HS-5 (cell line): ENCODE measurements at places on chromosomes 5 and 9.
A peak's percentile ranks its signal among the peaks of the same experiment; 100 is the strongest.

DNA sequence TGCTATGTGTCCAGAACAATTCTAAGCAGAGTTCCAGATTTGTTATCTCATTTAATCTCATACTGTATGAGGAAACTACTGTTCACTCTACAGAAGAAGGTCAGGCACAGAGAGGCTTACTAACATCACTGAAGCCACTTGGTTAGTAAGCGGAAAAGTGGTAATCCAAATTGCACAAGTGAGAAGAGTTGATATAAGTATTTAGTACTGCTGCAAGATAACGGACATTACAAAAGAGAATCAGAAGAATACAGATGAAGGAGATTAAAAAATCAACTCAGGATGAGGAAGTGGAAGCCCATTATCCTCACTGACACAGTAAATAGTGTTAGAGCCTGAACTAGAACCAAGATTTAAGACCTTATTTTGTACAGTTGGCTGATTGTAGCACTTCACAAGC, 22.3 kb upstream of the TLR4 start:
- no peak for DNase-seq

DNA sequence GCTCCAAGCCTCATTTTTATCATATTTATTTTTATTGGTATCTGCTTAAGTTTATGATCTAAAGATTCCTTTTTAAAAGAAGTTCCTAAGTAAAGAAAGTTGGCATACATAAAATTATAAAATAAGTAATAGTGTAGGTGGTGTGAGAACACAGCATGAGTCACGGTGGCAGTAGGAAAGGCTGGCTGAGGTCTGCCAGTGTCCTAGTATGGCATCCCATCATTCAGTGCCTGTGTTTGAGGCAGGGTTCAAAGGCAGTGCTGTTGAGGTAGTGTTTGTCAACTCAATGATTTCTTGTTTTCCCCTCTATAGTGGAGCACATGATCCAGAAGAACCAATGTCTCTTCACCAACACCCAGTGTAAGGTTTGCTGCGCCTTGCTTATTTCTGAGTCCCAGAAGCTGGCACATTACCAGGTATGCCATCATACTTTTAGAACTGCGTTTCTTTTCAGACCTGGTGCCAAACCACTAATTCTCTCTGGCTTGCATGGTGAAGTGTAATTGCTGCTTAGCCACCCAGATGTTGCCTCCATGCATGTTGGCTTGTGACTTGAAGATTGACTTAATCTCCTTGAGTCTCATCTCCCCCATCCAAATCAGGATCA, 18.4 kb downstream of the ZNF346 start:
- DNase-seq, result no peak

DNA sequence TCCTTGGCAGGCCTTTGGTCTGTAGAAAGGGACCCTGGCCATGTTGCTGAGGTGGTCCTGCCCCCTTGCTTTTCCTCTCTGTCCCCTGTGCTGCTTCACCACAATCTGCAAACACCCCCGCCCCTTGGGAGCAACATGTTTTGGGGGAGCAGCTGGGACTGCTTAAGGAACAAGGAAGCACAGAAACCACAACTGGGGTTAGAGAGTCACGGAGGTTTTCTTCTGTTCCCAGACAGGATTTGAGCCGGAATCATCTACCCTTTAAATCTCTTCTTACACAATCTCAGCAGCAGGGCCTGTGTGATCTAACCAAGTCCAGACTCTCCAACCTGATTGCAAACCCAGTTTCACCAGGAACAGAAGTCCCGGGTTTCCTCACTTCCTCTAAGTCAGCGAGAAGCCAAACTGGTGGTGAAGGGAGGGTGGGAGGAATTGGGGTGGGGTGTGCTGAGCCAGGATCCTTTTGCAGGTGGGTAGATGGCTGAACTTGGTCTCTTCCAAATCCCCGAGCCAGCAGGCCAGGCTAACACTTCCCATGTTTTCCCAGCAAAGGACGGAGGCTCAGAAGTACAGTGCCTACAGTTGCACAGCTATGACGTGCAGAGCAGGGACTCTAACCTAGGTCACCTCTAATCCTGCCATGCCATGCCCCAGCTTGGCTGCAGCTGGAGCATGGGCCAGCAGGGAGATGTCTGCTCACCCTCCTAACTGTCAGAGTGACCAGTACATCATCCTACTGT, 25.0 kb downstream of the SH3PXD2B start:
- DNase-seq, result no peak

GRCh38 chr9:21016701-21017491, 14.5 kb downstream of the HACD4 start:
- peak; percentile 76 for DNase-seq

DNA sequence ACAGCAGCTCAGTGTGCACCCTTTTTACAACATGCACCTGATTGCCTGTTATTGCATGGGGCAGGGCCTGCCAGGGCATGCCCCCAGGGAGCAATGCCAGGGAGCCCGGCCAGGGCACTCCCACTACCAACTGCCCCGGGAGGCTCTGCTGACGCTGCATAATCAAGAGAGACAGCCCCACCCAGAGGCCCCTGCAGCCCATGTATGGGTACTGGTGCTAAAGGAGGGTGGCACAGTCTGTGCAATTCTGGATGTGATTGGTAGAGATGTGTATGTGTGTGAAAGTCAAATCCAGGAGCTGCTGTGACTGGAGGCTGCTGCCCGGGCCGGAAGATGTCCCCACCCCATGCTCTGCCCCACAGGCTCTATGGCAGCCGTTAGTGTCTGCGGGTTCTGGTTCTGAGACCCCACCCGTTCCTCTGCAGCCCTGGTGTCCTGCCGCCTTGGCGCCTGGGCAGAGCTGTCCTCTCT, 3.9 kb upstream of the NEURL1B start:
- no peak for DNase-seq

DNA sequence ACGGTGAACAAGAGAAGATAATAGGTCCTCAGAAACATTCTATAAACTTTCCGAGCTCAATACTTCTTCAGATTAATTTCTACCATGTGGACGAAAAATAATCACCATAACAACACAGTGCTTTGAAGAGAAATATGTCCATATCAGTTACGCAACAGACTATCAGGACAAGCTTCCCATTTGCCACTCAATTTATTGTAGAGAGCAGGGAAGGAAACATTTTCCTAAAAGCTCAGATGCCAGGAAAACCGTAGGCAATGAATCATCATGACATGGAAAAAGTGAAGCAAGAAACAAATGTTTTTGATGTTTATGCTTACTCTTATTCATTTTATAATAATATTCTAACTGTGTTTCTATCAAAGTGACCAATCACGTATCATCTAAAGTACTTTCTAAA, 87.6 kb downstream of the S1PR3 start:
- DNase-seq, result peak; percentile 29

DNA sequence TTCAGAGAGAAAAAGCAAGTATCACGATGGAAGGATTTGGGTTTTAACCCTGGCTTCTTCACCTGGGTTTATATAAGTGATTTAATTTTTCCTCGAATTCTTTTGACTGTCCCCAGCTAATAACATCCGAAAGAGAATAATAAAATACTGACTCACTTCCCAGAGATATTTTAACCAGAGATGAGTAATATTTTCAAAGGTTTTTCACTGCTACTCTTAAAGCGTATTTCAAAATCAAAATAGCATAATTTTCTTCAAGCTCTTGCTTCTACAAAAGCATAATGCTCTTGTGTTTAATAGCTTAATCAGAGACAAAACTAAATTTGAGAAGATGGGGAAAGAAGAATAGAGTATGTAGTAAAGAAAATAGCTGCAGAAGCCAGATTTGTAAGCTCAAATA, 215.2 kb upstream of the PTGER4 start:
- DNase-seq, result no peak

DNA sequence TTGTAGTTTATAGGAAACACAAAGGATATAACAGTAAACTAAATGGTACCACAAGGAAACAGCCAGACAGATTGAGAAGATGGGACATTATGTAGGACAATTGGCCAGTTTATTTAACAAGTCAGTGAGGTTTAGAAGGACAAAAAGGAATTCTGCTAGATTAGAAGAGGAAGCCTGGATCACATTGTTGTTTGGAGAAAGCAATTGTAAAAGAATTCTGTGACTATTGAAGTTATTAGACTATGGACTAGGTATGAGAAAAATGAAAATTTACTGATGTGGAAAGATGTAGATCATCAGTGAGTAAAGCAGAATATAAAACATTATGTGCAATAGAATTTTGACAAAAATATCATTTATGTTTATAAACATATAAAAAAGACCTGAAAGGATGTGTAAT, 97.1 kb downstream of the CFAP95 start:
- no peak for DNase-seq

DNA sequence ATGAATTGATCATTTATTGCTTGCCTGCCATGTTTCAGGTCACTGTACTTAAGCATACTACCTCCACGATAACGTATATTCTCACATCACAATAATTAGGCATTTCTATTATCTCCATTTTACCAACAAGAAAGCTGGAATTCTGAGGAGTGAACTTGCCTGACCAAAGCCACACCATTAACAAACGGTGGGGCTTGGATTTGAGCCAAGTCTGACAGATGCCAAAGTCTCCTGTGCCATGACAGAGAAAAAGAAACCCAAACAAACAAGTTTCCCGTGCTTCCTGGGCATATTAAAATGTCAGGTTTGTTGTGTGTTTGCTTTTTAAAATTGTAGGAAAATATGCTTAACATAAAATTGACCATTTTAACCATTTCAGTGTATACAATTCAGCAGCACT, 40.8 kb upstream of the KCNV2 start:
- DNase-seq, result no peak

GRCh38 chr5:82091617-82092016, 119.8 kb downstream of the ATG10 start:
- no peak for DNase-seq

- DNase-seq, result no peak
These were observed 65.6 kb downstream of the TLE4 start for GRCh38 chr9:79637177-79637925.

- DNase-seq, result no peak
These were observed 47.5 kb downstream of the SLC22A5 start for GRCh38 chr5:132417010-132417439.

DNA sequence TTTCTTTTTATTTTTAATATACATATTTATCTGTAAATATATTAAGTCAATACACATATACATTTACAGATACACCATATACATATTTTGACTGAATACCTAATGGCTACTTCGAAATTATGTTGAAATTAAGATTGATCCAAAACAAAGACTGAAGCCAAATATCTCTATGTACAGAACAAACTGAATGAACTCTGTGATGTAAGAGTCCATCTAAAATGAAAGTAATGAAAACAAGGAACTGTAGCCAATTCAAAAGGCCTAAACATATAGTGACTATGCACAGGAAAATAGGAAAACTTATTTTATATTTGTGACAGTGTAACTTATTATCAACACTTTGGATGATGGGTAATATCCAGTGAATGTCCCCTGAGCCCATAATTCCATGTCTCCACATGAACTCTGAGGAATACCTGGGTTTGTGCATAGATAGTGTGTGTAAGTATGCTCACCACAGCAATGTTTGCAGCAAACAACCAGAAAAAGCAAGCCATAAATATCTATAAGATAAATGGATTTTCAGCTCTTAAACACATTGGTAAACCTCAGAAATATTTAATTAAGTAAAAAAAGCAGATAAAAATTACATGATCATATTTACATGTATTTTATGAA, 517.2 kb upstream of the CDH6 start:
- DNase-seq, result no peak
